ENCODE measurements at places on chromosomes 7 and 10. TPM values are rescaled to one million over a fixed set of nuclear protein-coding genes. Genes with fewer than 3 reads are reported as not detected.

ZNF107 gene
- 3.6 TPM for total RNA-seq

IMMP2L gene
- 30.3 TPM for total RNA-seq

GNGT1 gene
- total RNA-seq: 0.61 TPM

FAM25G gene
- total RNA-seq: not detected

ASAH2 gene
- 5.7 TPM for total RNA-seq

PTPN20 gene
- total RNA-seq: 21.1 TPM

OR2A7 gene
- total RNA-seq: not detected

ANXA11 gene
- 66.1 TPM for total RNA-seq

CRYGN gene
- total RNA-seq: 0.07 TPM

PLA2G12B gene
- not detected for total RNA-seq

Measured in NCI-H460 (cell line).